ENCODE measurements at places on chromosomes 3 and 15. TPM values are rescaled to one million over a fixed set of nuclear protein-coding genes. Genes with fewer than 3 reads are reported as not detected.

DNA sequence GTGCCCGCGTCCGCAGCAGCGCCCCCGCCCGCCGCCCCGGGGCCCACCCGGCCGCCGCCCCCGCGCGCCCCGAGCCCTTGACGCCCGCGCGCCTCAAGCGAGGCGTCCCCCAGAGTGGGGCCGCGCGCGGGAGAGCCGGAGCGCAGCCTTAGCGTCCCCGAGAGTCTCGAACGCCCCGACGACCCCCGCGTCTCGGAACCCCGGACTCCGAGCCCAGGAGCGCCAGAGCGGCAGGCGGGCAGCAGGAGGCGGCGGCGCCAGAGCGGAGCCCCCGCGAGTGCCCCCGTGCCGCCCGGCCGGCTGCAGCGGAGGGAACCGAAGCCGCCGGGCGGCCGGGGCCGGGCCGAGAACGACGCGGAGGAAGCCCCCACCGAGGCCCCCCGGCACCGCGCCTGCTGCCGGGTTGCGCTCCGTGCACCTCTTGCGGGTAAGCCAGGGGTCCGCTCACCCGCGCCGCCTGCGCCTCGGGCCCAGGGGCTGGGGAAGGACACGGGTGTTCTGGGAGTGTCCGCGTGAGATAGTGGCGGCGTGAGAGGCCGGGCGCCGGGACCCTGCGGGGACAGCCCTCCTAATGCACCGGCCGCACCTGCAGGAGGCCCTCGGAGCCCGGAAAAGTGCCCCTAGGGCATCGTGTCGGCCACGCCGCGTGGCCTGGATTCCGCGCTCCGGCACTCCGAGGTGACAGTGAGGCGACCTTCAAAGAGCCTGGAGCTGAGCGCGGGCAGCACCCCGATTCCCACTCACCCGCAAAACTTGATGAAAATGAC, 52.0 kb upstream of the ULK4 start:
- peak; percentile 26 for DNase-seq

DNA sequence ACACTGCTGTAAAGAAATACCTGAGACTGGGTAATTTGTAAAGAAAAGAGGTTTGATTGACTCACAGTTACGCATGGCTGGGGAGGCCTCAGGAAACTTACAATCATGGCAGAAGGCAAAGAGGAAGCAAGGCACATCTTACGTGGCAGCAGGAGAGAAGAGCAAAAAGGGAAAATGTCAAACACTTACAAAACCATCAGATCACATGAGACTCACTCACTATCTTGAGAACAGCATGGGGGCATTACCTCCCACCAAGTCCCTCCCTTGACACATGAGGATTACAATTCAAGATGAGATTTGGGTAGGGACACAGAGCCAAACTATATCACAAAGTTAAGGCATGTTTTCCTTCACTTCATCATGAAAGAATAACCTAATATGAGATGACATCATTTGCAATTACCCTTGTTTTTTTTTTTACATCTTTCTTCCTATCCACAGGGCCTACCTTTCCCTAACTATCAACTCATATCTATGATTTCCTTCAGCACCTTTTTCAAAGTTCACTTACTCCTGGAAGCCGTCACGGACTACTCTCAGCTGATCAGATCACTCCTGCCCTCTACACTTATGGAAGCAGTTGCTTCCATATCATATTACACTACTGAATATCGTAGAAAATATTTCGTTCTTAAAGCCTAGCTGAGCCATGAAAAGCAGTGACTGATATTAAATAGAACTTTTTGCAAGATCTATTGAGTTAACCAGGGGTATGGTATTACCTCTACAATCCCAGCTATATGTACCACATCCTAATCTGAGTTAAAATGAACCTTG, 25.5 kb upstream of the ATP8B4 start:
- DNase-seq = no peak

GRCh38 chr15:91469632-91470567, 369.8 kb downstream of the SV2B start:
- DNase-seq = peak; percentile 75

The TWF2 gene
- polyA plus RNA-seq = 122 TPM

- DNase-seq = no peak
Observed at GRCh38 chr3:172272698-172273097, 175.6 kb downstream of the GHSR start.

The PATL2 gene
- 7.5 TPM for polyA plus RNA-seq

Data from CD4-positive, alpha-beta memory T cell (primary cell).